ENCODE measurements at places on chromosomes 2 and 18.

GRCh38 chr2:207394812-207395534 is 134.8 kb upstream of the CREB1 start:
- peak; percentile 8 for DNase-seq

DNA sequence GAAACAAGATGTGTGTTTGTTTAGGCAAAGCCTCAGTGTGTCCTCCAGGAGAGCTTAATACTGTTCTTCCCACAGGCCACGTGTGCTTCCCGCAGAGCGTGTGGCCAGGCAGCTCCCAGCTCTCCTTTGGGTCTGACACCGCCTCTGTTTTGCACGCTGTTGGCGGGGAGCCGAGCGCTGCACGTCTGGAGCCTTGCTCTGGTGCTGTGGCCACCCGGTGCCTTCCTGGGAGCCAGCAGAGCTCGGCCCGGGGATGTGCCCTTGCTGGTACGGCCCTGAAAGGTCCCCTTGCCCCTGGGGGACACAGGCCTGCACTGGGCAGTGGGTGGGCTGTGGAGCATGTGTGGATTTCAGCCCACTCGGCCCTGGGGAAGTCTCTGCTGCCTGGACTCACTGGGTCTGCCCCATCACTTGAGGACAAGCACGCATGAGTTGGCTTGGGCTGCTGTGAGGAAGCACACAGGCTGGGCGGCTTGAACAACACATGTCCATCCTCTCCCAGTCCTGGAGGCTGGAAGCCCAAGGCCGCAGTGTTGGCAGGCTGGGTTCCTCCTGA is 160.7 kb upstream of the HDAC4 start:
- no peak for DNase-seq

- DNase-seq: no peak
Observed at GRCh38 chr18:48595703-48596218, 56.9 kb downstream of the CTIF start.

GRCh38 chr2:144501118-144501517 is 18.8 kb downstream of the ZEB2 start:
- no peak for DNase-seq

- DNase-seq: no peak
Observed at GRCh38 chr18:55206927-55207326, 247.7 kb upstream of the CCDC68 start.

- DNase-seq: no peak
Observed at GRCh38 chr2:215635071-215635787, 199.4 kb upstream of the FN1 start.

GRCh38 chr2:10434886-10435819 is 13.0 kb downstream of the ODC1 start:
- peak; percentile 63 for DNase-seq

Data from activated CD4-positive, alpha-beta T cell treated with anti-CD3 and anti-CD28 coated beads, Interleukin-2, amount 50 U/mL, for 24 hours (primary cell).